Stimulated activated CD8-positive, alpha-beta memory T cell treated with anti-CD3 and anti-CD28 coated beads, Interleukin-4, amount 100 ng/mL, for 4 hours (primary cell): ENCODE measurements at places on chromosomes 7 and 10.

DNA sequence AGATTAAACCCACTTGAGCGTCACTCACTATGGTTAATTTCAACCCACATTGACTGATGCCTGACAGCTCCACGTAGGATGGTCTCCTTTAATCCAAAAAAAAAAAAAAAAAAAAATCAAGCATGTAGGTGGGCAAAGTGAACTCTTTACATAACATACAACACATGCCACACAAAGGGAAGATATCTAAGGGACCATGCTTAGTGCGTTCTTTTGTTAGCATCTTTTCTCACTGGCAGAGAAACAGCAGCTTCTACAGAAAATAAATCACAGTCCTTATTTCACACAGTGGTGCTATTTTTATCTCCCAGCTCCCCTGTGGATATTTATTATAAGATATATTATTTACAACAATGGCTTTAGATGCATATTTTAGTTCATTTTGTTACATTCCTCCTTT, 652.0 kb upstream of the CELF2 start:
- DNase-seq = no peak

GRCh38 chr10:37379991-37380390, 254.6 kb downstream of the ANKRD30A start:
- DNase-seq = no peak

GRCh38 chr10:132820056-132820455, 34.1 kb upstream of the NKX6-2 start:
- no peak for DNase-seq

DNA sequence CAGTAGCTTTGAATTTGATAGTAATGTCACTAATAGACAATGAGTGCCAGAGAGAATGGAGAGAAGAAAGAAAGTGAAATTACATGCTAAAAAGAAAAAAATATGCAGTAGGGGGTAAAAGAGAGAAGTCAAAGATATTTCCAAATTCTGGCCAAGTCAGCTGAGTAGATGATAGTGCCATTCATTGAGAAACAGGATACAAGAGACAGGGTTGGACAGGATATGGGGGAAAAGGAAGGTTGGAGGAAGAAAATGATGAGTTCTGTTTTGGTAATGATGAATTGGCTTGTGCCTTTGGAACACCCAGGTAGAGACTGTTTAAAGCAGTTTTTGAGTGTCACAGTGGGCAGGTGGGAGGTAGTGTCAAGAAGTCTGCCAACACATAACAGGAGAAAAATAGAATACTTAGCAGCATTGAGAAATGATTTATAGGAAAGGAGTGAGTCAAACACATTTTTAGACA, 78.3 kb downstream of the LRRC17 start:
- no peak for DNase-seq

GRCh38 chr10:8913720-8914119, 859.2 kb downstream of the GATA3 start:
- DNase-seq = no peak

DNA sequence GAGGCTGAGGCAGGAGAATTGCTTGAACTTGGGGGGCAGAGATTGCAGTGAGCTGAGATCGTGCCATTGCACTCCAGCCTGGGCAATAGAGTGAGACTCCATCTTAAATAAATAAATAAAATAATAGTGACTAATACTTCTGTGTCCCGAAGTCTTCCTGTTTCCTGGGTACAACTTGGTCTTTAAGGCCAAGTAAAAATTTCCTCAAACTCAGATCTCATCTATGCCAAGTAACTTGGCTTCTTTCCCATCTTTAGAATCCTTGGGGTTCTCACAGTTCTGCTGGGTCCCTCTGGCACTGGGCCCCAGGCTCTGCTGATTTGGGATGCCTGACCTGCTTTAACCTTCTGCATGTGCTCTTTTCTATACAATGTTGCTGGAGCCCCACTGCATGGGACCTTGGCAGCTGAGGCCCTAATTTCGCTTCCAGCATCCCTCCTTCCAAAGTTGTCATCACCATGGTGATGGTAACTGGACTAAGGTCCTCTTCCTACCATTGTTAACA, 22.7 kb upstream of the AKR1B10 start:
- no peak for DNase-seq

GRCh38 chr7:3042861-3043489, 692 bp downstream of the CARD11 start:
- DNase-seq = peak; percentile 53

DNA sequence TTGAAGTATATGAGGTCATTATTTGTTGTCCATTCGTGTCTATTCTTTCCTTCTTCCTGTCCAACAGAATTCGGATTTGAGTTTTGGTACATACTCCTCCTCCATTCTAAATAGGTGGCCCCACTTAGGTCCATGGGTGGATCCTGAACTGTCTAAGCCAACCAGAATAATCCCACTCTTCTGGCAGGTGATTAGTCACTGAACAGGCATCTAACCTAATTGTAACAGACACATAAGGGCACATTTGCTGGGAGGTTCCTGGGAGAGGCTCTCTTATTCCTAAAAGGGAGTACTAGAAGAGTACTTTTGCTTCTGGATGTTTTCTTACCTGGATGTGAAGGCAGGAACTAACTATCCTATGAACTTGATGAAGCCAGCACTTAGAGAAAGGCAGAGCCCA, 16.8 kb downstream of the LRRC72 start:
- DNase-seq = no peak

DNA sequence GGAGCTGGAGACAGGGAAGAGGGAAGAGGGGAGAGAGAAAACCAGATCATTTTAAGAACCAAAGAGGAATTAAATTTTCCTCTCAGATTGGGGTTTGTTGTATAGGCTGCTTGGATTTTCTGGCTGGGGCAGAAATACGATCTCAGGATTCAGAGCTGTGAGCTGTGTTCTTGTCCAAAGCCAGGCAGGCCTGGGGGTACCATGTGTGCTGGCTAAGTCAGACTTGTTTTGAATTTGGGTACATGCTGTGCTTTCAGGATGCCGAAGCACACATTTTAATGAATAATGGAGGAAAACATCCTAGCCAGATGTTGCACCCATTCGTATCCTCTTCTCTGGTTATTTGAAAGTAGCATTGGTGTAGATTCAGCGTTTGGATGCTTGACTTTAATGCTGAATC, 170.3 kb upstream of the PODXL start:
- DNase-seq = no peak

- no peak for DNase-seq
Measured at GRCh38 chr7:99497766-99498545, 2.1 kb downstream of the ZNF394 start.

GRCh38 chr10:70306181-70306705, 22.4 kb upstream of the NPFFR1 start:
- no peak for DNase-seq

- DNase-seq = no peak
Measured at GRCh38 chr7:158975526-158976467, 119.4 kb downstream of the DYNC2I1 start.

DNA sequence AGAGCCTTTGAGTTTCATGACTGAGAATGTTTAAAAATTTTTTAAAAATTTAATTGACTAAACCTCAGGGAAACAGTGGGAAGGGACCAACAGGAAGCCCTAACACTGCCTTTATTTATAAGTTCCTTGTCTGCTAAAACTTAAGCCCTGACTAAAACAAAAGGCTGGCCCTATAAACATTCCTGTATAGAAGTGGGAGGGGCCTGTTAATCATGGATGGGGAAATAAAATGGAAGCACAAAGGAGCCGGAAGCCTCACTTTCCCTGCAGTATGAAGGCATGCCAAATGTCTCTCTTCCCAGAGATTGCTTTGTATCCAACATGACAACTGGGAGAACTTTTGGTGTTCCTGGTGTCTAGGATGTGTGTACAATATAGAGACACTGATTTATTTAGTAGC, 66.0 kb downstream of the VPS50 start:
- no peak for DNase-seq

- no peak for DNase-seq
Measured at GRCh38 chr7:135741905-135742304, 6.7 kb downstream of the FAM180A start.

- no peak for DNase-seq
Measured at GRCh38 chr10:98309366-98310355, 41.7 kb upstream of the LOXL4 start.

DNA sequence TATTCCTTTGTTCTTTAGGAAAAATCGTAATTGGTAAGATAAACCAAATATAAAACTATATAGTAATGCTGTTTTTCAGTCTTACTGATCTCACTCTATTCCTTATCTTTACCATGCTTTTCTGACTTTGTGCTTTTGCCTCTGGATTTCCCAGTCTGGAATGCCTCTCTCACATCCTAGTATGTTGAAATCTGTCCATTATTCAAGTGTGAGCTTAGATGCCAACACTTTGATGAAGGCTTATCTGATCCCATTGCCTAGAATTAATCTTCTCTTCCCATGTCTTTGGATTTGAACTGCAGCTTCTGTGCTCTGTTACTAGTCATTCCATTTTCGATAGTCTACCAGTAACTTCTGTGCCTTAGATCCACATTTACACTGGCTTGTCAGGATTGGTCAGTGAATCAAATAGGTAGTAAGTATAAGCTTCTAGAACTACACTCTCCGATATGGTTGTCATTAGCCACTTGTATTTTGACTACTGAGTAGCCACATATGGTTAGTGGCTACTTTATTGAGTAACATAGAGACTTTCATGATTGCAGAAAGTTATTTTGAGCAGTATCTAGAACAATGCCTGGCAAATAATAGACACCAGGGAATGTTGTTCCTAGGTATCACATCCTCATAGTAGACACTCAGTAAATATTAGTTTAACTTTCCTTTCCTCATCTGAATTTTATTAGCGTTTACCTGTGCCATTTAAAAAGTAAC, 92.9 kb downstream of the BMPR1A start:
- DNase-seq = no peak

GRCh38 chr10:103145860-103146466, 47.1 kb downstream of the NT5C2 start:
- no peak for DNase-seq

DNA sequence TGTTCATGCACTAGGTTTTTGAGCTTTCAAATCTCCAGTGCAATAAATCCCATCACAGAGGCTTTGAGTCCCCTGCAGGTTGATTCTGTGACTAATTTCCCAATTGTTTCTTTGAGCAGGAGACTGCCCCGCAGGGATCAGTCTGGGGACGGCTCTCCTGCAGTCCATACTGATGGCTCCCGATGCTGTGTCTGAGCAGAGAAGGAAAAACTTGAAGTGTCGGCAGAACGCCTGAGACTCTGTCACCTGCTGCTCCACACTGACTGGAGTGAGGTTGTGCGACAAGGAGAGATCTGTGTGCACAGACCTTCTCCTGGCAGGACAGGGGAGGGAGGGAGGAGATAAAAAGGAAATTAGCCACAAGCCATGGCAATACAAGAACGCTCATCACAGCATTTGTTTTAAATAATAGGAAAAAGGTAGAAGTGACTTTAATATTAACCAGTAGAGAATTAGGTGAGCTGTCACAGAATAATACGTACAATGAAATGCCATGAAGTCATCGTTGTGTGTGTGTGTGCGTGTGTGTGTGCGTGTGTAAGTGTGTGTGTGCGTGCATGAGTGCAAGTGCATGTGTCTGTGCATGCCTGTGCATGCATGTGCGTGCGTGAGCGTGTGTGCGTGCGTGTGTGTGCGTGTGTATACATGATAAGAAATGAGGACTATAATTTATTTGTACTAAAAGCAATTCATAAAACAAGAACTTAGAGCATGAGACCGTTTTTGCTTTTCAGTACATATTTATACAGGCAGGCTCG, 38.2 kb downstream of the HTR5A start:
- DNase-seq = no peak

DNA sequence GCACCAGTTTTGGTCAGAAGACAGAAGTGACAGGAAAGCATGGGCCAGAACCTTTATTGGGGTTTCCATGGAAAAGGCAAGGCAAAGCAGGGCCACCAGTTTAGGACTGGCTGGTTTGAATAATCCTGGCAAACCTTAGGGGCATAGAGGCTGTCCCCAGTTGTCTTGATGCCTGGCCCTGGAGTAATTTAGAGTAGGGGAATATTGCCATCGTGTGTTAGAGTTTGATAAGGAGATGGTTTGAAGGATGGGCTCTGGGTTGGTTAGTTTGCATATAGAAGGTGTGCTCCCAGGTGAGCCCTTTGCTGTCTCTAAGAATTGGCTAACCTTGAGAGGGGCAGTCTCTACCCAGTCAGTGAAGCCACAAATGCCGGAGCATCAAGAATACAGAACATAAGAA, 79.6 kb downstream of the ZNF777 start:
- no peak for DNase-seq

DNA sequence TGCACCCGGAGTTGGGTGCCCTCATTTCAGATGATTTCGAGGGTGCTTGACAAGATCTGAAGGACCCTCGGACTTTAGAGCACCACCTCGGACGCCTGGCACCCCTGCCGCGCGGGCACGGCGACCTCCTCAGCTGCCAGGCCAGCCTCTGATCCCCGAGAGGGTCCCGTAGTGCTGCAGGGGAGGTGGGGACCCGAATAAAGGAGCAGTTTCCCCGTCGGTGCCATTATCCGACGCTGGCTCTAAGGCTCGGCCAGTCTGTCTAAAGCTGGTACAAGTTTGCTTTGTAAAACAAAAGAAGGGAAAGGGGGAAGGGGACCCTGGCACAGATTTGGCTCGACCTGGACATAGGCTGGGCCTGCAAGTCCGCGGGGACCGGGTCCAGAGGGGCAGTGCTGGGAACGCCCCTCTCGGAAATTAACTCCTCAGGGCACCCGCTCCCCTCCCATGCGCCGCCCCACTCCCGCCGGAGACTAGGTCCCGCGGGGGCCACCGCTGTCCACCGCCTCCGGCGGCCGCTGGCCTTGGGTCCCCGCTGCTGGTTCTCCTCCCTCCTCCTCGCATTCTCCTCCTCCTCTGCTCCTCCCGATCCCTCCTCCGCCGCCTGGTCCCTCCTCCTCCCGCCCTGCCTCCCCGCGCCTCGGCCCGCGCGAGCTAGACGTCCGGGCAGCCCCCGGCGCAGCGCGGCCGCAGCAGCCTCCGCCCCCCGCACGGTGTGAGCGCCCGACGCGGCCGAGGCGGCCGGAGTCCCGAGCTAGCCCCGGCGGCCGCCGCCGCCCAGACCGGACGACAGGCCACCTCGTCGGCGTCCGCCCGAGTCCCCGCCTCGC, at the start of gene EGFR:
Gene EGFR (plus strand): TSS at position 657 of the 830 bp plus-strand sequence. CDS start 261 bp downstream, outside the sequence.
- DNase-seq = no peak

- DNase-seq = no peak
Measured at GRCh38 chr7:45080958-45081669, 7.7 kb downstream of the NACAD start.

DNA sequence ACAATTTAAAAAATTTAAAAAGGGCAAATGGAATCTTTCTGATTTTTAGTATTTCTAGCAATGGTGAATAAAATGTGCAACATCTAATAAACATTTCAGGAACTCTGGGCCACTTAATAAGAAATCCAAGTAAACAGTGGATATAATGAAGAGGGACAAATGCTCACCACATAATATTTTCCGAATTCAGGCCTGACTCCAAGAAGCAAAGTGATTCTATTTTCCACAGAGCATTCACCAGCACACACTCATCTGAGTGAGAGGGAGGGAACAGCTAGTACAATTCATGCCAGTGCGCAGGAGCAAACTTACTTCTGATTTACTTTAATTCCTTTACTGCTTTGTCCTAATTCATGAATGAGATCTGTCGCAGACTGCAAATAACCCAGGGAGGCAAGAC, 10.1 kb downstream of the NPVF start:
- DNase-seq = no peak
